ENCODE measurements at places on chromosomes 1 and 21.

GRCh38 chr1:245209658-245210435 is 55.1 kb downstream of the KIF26B start:
- peak; percentile 42 for DNase-seq

- DNase-seq, result no peak
These were observed 537.4 kb upstream of the ZRANB2 start for GRCh38 chr1:71618191-71618590.

DNA sequence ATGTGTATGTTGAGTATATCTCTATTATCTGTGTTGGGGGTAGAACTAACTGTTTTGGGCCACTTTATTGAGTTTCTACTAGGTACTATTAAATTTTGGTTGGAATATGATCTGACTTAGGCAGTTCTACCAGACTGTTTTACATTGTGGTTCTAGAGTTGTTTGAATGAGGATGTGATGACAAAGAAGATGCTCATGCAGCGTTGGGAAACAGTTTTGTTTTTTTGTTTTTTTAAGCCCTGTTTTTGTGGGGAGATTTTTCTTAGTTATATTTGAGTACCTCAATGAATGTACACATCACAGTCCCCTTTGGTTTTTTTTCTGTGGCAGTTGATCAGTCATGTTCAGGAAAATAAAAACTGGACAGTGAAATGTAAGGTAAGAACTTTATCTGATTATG is 40.1 kb downstream of the TMED5 start:
- DNase-seq, result no peak

DNA sequence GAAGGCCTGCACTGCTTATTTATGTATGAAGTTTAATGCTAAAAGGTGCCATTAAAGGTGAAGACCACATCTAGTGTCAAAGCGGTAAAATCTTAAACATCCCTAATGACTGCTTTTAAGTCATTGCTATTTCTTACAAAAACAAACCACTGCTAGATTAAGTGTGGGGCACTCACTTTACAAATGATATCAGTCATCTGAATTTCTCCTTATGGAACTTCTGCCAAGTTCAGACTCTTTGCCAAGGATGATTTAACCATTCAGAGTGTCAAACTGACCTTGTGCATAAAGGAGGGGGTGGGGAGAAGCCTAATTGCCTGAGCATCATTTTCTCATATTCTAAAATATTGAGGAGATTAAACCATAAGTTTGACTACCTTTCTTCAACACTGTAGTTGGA is 271.5 kb downstream of the TGFB2 start:
- DNase-seq, result no peak

- no peak for DNase-seq
These were observed 102.7 kb upstream of the TTC34 start for GRCh38 chr1:2904191-2904590.

DNA sequence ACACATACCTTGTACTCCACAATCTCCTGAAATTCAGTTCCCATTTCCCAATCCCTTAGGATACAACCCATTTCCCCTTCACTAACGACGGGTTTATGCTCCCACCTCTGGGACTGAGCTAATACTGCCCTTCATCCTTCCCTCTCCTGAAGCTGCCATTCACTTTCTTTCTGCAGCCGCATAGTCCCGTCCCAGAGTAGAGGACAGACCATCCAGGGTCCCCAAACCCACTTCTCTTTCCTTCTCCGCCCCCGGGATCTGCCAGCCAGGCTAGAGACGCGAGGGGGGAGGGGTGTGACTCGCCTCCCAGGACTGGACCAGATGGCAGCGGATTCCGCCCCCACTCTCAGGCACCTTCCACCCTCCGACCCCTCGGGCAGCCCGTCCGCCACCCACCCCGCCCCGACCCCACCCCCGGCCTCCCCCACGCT is 679 bp downstream of the ABL2 start:
- DNase-seq, result peak; percentile 23

- DNase-seq, result no peak
These were observed 60.6 kb downstream of the KCNAB2 start for GRCh38 chr1:6106321-6106731.

- peak; percentile 40 for DNase-seq
These were observed 2.1 kb downstream of the MYBPH start for GRCh38 chr1:203173566-203173965.

- no peak for DNase-seq
These were observed 2.6 kb downstream of the IVNS1ABP start for GRCh38 chr1:185314411-185314810.

- peak; percentile 16 for DNase-seq
These were observed 18.9 kb downstream of the SGIP1 start for GRCh38 chr1:66552829-66553228.

- no peak for DNase-seq
These were observed 91.2 kb downstream of the TGFB2 start for GRCh38 chr1:218436346-218436745.

DNA sequence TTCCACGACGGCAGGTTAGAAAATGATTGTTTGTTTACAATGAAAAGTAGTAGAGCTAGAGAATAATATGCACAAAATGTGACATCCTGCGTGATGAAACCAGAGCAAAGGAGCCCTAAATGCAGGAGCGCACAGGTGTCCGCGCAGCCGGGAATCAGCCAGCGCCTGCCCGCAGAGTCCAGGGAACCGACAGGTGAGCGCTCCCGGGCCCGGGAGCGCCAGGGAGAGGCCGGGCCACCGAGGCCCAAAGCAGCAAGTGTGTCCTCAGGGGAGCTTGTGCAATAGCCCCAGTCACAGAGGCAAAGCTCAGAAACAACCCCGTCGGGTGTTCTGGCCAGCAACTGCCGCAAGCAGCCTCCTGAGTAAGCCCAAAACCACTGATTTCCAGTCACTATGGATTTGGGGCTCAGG is 789 bp upstream of the GALE start:
- peak; percentile 22 for DNase-seq

GRCh38 chr21:14850394-14850793 is 214.4 kb downstream of the NRIP1 start:
- no peak for DNase-seq

DNA sequence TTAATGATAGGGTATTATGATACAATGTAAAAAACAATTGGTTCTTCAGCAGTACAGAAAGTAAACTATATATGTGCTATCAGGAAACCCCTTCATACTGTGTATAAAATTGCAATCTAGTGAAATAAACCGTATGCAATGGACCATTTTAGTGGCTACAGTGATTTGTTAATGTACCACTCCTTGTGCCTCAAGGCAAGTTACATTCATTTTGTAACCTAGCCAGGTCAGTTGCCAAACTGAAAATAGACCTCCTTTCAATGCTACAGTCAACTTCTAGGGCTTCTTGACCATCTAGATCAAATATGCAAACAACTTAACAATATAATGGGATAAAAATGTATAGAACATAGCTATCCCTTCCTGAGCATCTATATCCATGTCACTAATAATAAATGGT is 52.0 kb upstream of the RAVER2 start:
- no peak for DNase-seq

DNA sequence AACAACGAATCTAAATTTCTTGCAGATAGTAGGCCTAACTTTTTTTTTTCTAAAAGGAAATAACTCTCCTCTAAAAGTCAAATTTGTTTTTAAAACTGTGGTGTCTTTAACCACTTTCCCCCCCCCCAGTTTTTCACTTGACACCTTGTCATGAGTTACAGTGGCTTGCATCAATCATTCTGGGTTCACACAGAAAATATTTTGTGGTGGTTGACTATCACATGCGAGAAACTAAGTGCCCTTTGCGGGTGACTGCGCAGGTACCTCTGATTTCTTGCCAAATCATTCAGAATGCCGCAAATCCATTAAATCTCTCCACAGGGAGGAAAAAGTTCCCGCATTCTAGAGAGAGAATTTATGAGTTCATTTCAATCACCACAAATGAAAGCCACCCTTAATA is 23.8 kb upstream of the SAMSN1 start:
- DNase-seq, result no peak

DNA sequence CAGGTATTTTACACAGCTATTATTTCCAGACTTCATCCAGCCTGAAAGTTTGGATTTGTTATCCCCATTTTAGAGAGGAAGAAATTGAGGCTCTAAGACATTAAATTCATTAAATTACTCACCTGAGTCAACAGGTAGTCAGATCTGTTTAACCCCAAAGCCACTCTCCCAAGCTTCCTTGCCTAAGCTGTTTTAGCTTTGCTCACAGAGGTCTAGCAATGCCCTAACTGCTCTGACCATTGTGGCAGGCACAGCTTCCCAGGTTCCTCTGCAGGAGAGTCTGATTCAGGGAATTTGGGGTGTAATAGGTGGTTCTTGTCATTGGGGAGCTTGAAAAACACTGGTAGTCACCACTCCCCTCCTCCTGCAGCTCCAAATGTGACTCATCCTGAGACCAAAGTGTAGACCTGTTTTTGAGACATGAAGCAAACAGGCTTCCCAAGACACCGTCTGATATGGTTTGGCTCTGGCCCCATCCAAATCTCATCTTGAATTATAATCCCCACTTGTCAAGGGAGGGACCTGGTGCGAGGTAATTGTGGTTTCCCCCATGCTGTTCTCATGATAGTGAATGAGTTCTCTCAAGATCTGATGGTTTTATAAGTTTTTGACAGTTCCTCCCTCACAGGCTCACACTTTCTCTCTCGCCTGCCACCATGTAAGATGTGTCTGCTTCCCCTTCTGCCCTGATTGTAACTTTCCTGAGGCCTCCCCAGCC is 142.8 kb upstream of the DNAH14 start:
- no peak for DNase-seq

GRCh38 chr1:48450505-48450904 is 21.5 kb downstream of the SPATA6 start:
- DNase-seq, result no peak

- no peak for DNase-seq
These were observed 596 bp downstream of the ITGB2 start for GRCh38 chr21:44919913-44920693.

DNA sequence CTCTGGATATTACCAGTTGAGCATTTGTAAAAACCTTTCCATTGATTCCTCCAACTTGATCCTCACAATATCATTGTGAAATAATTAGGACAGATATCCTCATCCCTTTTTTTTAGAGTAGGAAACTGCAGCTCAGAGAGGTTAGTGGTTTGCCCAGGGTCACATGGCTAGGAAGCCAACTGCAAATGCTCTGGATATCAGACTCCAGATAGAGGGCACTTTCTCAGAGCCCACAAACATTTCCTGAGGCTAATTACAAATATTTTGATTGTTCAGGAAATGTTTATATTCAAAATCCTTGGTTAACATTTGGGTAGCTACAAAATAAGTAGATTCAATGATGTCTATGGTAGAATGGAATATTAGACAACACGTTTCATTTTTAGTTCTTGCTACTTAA is 154.8 kb upstream of the DPYD start:
- no peak for DNase-seq

DNA sequence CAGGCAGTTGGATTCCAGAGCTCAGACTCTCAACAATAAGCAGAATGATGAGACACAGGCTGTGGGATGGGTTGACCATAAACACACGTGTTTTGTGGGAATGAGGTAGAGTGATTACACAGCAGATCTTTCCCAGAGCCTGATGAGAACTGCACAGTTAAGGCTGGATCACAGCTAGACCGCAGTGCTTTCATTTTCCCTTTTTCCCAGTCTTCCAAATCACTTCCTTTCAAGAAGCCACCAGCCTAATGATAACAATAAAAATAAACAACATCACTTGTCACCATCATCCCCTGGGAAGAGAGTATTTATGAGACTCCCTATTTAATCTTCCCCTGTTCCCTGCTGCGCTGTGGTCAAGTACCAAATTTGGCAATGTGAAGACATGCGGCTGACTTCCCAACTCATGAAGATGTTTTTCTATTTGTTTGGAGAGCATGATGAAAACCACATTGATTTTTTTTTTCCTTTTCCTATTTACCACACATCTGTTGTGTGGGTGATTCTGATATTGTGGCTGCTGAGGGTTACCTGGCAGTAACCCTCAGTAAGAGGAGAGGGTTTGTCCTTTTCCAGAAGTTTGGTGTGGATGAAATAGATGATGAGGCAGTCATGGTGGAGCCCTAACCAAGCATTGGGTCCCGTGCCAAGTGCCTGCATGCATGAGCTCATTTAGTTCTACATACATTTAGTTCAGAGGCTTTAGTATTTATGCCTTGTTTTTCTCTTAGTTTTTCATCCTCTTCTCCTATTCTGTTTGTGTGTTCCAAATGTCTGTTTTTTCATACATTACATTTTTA is 248.9 kb upstream of the HOOK1 start:
- DNase-seq, result no peak

GRCh38 chr1:9368356-9368755 is 75.7 kb downstream of the SPSB1 start:
- DNase-seq, result no peak

GRCh38 chr1:44411861-44412260 is 6.8 kb downstream of the RNF220 start:
- no peak for DNase-seq
